ENCODE measurements at places on chromosomes 4 and X.

GRCh38 chr4:48073567-48074103 lies 57.1 kb downstream of the NIPAL1 start:
- DNase-seq, result no peak

GRCh38 chr4:101871962-101872676 lies 81.6 kb downstream of the BANK1 start:
- no peak for DNase-seq

DNA sequence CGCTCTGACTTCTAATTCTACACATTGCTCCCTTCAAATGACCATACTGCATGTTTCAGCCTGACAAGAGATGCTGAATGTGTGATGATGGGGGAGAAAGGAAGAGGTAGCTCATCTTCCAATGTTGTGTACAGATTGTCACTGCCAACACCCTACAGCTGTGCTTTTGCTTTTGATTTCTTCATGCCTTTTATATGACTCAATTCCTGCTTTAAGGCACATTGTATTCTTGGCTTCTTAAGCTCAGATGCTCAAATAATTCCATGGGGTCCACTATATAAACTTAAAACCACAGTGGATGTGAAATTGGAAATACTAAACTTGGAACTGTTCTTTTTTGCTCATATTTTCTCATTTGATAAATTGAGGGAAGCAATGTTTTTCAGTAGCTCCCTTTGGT lies 183.2 kb upstream of the WDFY3 start:
- DNase-seq, result no peak

GRCh38 chr4:142549726-142550463 lies 296.2 kb downstream of the INPP4B start:
- DNase-seq, result no peak
